ENCODE measurements at places on chromosomes 12 and 14.

- ATAC-seq, result no peak
These were observed 5.4 kb downstream of the POLR3B start for GRCh38 chr12:106362971-106363370.

- ATAC-seq, result no peak
These were observed 60.9 kb downstream of the MAP3K9 start for GRCh38 chr14:70748422-70748821.

GRCh38 chr14:48703728-48704467, 882.3 kb downstream of the RPS29 start:
- no peak for ATAC-seq

GRCh38 chr12:82904219-82904790, 217.6 kb downstream of the TMTC2 start:
- no peak for ATAC-seq

- peak; percentile 43 for ATAC-seq
These were observed 10.0 kb upstream of the PKP2 start for GRCh38 chr12:32906399-32907165.

- no peak for ATAC-seq
These were observed 52.2 kb upstream of the BICDL1 start for GRCh38 chr12:119936705-119937311.

GRCh38 chr12:112686373-112686772, 105.2 kb upstream of the RPH3A start:
- ATAC-seq, result peak; percentile 33

DNA sequence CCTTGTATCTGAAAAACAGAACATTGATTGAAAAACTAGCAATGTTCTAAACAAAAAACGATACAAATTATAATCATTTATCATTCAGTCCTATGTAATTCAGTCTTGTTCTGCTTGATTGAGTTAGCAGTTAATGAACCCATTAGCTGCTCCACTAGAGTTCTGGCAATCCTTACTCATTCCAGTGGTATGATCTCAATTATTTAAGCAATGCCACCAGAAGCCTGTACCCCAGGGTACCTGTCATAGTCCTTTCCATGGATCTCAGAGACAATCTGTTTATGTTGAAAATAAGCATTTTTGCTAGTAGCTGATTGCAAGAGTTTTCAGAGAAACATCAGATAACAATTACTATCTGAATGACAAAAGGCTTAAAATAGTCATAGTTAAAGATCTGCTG, 115.9 kb downstream of the UNC79 start:
- ATAC-seq, result no peak

- peak; percentile 72 for ATAC-seq
These were observed at the start of gene SYNE3 for GRCh38 chr14:95516554-95517181. Gene SYNE3, minus strand, starts transcription at chr14:95516650. Its CDS starts 40,829 bp downstream, at chr14:95475821.

DNA sequence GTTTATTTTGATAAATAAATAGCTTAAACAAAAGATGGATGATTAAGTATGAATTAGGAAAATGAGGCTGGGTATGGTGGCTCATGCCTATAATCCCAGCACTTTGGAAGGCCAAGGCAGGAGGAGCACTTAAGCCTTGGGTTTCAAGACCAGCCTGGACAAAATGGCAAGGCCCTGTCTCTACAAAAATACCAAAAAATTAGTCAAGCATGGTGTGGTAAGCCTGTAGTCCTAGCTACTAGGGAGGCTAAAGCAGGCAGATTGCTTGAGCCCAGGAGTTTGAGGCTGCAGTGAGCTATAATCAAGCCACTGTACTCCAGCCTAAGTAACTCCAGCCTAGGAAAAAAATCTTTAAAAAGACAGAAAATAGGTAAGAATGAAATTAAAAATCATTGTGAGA, 96.0 kb downstream of the BCL2L14 start:
- ATAC-seq, result no peak

- no peak for ATAC-seq
These were observed 60.2 kb downstream of the MDM2 start for GRCh38 chr12:68868043-68868790.

DNA sequence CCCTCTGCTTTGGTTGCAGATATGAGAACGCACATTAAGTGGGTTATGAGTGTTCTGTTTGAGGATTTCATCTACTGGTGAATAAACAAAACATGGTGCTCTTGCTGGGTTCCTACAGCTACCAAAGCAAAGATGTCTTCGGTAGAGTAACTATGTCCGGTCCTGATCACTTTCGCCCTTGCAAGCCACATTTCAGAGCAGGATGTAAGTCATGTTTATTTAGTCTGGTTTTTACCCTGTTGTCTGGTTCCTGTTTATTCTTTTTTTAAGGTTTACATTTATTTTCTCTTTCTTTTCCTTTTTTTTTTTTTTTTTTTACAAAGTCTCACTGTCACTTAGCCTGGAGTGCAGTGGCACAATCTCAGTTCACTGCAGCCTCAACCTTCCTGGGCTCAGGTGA, 99.2 kb downstream of the VEZT start:
- no peak for ATAC-seq

- ATAC-seq, result no peak
These were observed 153.8 kb downstream of the LRIG3 start for GRCh38 chr12:58766513-58766870.

- no peak for ATAC-seq
These were observed 68.7 kb downstream of the CCDC88C start for GRCh38 chr14:91348845-91349465.
